ENCODE measurements at places on chromosomes 16 and 17.

DNA sequence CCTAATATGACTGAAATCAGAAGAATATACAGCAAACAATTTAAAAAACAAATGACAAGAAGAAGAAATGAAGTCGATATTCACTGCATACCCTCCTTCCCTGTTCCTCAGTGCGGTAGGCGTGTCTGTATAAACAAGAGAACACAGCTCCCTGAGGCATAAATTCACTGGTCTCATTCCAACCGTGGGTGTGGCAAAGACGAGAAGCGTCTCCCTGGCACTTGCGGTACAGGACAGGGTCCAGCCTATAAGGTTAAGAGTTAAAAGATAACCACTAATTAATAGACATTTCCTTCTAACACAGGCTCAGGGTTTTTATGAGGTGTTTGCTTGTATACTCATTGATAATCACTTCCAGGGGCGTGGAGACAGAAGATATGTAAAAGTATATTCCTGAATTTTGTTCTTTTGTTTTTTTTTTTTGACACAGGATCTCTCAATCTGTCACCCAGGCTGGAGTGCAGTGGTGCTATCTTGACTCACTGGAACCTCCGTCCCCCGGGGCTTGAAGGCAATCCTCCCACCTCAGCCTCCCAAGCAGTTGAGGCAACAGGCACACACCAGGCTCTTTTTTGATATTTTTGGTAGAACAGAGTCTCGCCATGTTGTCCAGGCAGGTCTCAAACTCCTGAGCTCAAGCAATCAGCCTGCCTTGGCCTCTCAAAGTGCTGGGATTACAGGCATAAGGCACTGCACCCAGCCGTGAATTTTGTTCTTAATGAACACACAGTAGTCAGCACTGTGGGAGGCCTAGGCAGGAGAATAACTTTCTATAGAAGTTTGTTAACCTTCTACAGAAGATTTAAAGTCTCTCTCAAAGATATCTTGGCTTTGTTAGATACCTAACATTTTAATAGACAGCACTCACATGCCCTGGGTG is 59.1 kb upstream of the CLEC18B start:
- DNase-seq: no peak

DNA sequence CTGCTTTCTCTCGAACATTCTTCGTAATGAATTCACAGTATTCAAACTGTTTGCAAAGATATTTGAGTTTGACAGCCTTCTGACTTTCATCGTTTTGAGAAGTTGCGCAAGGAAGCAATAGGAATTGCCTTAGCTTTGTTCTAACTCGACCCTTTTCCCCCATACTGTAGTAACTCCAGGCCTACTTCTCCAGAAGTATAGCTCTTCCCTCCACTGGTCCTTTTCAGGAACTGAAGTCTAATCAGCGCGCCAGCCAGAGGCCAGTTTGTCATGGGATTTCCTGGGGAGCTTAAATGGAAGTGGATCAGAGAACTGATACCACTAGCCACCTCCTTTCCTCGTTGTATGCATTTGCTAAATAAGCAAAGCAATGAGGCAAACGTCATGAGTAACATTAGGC is 27.9 kb downstream of the CDR2 start:
- no peak for DNase-seq

DNA sequence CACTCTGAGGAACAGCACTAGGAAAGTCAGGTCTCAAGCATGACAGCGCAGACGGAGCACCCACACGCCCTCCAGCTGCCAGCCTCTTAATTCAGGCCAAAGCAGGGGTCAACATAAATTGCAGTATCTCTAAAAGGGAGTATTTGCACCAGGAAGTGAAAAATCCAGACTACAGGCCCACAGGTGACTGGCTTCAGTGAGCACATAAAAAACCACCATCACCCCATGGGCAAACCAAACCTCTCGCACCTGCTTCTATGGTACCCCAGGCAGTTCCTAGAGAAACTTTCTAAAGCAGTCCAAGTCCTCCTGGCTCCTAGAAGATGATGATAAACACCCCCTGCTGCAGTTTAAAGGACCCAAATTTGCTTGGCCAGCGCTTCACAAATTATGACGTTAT is 129.8 kb downstream of the ZNF423 start:
- no peak for DNase-seq

- no peak for DNase-seq
Observed at GRCh38 chr17:72115781-72116525, 4.9 kb upstream of the SOX9 start.

DNA sequence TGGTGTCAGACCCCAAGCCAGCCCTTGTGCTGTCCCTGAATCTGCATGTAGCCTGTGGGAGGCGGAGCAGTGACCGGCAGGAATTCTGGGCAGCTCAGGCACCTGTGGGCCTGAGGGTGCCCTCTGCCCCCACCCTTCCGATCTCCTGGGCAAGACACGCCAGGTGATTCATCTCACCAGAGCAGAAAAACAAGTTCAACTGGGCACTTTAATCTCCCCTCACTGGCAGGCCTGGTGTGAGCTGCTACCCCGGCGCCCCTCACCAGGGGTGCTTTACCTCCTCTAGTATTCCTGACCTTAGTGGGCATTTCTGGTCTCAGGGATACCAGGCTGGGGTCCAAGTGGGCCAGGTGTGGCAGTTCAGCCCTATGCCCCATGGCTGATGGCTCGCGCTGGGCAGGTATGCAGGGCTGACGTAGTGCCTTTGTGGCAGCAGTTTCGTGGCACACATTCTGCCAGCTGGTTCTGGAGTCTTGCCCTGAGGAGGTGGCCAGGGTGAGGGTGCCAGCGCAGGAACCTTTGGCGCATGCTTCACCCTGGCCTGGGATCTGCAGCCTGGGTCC is 6.0 kb downstream of the ERBB2 start:
- DNase-seq: no peak

GRCh38 chr16:56549744-56550385 is 15.0 kb upstream of the MT4 start:
- no peak for DNase-seq

DNA sequence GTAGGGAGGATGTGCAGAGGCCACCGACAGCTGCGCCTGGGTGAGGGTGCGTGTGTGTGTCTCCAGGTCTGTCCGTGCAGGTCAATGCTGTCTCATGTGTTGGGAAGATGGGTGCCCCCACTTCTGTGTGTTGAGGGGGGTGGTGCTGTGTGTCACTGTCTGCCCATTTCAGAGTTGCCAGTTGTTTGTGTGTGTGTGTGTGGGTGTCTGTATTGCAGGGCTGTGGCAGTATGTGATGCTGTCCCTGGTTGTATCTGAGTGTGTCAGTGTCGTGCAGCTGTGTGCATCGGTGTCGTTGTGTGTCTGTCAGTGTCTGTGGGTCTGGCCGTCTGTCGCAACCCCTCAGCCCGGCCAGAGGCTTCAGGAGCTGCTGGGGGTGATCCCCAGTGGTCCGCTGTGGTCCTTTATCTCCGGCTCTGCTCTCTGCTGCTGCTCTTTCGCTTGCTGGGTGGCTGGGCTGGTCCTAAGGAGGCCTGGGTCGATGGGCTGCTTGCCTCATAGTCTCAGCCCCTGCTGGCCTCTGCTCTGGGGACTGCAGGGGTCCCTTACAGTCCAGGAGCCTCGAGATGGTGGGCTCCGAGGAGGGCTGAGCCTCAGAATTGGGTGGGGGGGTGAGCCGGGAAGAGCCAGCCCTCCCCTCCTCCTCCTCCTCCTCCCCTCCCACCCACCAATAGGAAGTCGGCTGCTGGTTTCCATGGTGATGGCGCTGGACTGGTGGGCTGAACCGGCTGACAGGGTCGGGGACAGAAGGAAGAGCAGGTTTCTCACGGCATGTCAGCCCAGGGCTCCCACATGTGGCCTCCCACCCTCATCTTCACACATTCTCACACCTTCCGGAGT is at the start of gene TSPOAP1:
TSPOAP1 (minus strand) TSS at position 601 of the 840 bp plus-strand sequence. CDS start 875 bp downstream, outside the sequence.
- DNase-seq: no peak

DNA sequence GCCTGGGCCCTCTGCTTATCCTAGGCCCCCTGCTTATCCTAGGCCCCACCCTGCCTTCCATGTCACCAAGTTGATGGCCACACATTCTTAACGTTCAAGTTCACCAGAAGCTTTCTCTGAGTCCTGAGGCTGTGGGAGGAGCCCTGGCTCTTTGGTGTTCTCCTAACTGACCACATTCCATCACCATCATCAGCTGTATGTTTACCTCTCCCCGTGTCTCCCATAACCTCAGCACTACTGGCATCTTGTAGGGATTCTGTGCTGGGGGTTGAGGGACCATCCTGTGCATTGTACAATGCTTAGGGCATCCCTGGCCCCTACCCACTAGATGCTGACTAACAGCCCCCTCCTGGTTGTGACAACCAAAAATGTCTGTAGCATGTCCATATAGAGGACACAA is 99.3 kb downstream of the NDE1 start:
- DNase-seq: no peak

GRCh38 chr17:55728833-55729232 is 6.2 kb upstream of the TMEM100 start:
- DNase-seq: no peak

GRCh38 chr17:13420418-13420826 is 181.3 kb downstream of the HS3ST3A1 start:
- no peak for DNase-seq

GRCh38 chr16:69150146-69150865 is 17.9 kb downstream of the UTP4 start:
- no peak for DNase-seq

GRCh38 chr17:75356260-75356937 is 49.1 kb downstream of the GRB2 start:
- DNase-seq: no peak

- DNase-seq: peak; percentile 78
Observed at GRCh38 chr17:74961657-74962350, 10.8 kb downstream of the HID1 start.

DNA sequence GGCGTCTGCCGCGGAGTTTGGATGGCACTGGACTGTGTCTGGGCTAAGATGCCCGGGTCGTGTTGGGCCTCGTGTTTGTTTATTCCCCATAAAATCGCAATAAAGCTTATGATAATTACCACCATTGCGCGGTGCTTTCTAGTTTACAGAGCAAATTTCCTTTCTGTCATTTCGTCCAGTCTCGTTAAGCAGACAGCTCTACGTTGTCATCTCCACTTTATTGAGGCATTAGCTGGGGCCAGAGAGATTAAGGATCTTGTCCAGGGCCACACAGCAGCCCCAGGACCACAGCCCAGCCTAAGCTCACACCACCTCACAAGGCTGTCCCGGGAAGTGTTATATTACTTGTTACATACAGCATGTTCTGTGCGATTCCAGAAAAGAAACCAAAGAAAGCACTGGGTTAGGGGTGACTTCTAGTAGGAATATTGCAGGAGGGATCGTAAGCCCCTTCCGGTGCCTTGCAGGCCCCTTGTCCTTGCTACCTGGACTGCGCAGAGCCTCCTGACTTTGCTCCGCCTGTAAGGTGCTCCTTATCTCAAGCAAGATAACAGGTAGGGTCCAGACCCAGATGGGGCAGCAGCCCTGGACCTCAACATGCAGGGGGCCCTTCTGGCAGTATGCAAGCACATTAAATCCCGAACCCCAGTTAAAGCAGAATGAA is 6.3 kb downstream of the NOS2 start:
- no peak for DNase-seq

- no peak for DNase-seq
Observed at GRCh38 chr17:4135489-4135888, 7.3 kb downstream of the ZZEF1 start.

DNA sequence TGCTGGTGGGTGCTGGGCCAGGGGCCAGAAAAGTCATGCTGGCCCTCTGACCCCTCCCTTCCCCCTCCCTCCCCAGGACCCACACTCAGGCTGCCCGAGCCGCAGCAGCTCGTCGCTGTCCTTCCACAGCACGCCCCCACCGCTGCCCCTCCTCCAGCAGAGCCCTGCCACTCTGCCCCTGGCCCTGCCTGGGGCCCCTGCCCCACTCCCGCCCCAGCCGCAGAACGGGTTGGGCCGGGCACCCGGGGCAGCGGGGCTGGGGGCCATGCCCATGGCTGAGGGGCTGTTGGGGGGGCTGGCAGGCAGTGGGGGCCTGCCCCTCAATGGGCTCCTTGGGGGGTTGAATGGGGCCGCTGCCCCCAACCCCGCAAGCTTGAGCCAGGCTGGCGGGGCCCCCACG is 8.3 kb upstream of the CISD3 start:
- DNase-seq: no peak

- no peak for DNase-seq
Observed at GRCh38 chr16:54049591-54050458, 236.8 kb downstream of the IRX3 start.

DNA sequence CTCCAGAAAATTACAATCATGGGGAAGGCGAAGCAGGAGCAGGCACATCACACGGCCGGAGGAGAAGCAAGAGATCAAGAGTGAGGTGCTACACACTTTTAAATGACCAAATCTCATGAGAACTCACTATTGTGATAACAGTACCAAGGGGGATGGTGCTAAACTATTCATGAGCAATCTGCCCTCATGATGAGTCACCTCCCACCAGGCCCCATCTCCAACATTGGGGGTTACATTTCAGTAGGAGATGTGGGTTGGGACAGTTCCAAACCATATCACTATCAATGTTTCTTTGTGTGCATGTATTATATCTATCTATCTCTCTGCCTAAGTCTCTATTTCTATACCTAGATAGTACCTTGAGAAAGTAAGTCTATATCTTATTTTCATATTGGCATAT is 724.8 kb downstream of the CDH11 start:
- DNase-seq: no peak

DNA sequence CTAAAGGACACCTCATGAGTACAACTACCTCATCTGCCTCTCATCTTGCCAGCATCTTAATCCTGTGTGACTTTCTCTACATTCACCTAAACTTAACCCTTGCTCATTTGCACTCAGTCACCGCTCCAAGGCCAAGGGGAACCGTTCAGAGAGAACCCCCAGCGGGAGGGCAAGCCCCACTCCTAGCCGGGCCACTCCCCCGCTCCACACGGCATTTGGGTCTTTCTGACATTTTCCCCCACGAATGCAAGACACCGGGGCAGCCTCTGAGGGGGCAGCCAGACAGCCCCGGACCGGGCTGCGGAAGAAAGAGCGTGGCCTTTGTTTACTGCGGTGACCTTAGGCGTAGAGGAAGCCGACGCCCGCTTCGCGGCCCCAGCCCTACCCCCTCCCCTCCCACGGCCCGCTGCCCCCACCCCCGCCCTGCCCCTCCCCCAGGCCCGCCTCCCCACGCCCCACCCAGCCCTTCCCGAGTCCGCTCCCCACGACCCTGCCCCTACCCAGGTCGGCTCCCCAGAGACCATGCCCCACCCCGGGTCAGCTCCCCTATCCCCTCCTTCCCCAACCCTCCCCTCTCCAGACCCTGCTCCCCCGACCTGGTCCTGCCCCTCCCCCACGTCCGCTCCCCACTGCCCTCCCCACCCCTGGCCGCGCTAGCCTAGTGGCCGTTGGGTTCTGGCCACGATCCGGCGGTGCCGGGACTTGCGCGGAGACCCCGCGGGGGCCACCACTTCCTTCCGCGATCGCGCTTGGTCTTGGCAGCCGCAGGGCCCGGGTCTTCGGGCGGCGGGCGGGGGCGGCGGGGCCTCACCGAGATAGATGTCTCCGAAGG is 789 bp downstream of the CSNK1D start:
- DNase-seq: no peak

- no peak for DNase-seq
Observed at GRCh38 chr17:1108765-1109605, 70.8 kb downstream of the ABR start.
